ENCODE measurements at places on chromosomes 13 and 19.

DNA sequence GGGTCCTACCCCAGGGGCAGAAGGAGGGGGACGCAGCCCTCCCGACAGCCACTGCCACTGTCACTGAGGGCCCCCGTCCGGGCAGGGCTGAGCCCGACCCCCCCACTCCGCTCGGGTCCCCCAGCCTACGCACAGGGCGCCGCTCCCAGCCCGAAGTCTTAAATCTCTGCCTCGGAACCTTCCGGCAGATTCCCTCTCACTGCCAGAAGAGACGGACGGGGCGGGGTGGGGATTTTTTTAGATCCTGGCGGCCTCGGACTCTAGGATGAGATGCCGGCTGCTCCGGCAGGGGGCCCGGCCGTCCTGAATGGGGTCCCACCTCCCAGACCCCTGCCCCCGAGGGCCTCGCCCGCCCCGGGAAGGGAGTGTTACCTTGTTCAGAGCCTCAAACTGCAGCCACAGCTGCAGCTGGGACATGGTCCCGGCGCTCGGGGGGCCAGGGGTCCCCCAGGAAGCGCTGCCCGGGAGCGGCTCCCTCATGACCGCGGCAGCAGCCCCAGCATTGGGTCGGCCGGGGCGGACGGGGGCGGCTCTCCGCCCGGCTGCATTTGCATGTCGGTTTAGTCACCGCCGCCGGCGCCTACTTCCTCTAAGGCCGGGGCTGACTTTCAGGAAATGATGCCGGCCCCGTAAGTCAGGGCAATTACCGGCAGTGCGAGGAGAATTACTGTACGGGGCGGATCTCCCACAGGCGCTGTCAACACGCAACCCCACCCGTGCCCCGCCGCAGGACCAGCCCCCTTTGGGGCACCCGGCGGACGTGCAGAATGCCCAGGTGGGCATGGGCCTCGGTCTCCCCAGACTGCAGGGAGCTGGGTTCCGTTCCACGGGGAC is 28.1 kb downstream of the GPX4 start:
- DNase-seq = peak; percentile 17

GRCh38 chr19:1968279-1969175 is 27.6 kb downstream of the CSNK1G2 start:
- no peak for DNase-seq

GRCh38 chr19:30692879-30693503 is 320.8 kb downstream of the ZNF536 start:
- no peak for DNase-seq

- no peak for DNase-seq
These were observed 233.6 kb downstream of the PCDH9 start for GRCh38 chr13:66996503-66996902.

GRCh38 chr19:57815247-57816075 is 748 bp upstream of the ZNF552 start:
- DNase-seq = no peak

DNA sequence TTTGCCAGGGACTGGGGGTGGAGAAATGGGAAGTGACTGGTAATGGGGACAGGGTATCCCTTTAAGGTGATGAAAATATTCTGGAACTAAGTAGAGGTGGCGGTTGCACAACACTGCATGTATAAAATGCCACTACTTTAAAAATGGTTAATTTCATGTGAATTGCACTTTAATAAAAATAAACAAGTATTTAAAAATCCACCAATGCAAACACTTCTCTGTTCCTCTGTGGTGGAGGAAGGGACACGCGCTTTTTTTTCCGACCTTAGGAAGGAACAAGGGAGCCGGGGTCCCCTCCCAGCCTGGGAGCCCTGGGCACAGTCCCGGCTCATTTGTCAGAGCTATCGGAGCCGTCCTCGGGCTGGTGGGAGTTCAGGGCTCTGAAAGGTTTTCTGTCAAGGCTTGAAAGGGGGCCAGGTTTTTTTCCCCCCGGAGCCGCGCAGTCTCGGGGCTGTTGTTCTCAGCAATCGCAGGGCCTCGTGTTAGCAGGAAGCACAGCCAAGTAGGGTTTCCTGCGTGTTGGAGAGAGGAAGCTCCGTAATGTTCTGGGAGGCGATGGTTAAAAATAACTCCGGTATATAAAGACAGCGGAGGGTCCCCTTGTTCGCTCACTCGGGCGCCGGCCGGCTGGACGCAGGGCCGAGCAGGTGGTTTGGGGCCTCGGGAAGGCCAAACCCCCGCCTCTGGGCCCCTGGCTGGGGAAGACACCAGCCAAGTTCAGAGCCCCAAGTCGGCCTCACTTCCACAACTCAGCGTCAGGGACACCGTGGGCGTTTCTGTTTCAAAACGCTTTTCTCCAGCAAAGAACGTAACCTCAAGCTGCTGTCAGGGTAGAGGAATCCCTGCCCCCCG is 41.2 kb upstream of the KLF2 start:
- DNase-seq = peak; percentile 16

DNA sequence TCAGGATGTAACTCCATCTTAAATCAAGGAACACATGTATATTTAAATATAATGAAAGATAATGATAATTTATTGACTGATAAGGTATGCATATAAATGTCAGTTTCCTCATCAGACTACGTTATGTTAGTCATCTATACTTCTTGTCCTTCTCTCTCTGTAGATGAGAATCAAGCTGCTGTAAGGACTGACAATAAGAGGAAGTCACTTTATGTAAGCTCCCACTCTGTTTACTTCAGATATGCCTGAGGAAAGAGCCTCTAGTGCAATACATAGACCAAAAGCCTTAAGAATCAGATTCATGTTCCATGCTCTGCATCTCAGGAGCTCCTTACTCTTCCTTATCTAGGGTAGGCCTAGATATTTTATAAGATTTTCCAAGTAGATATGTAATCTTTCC is 9.6 kb upstream of the SLITRK6 start:
- DNase-seq = no peak

GRCh38 chr19:29831041-29831548 is 19.3 kb downstream of the CCNE1 start:
- DNase-seq = no peak

DNA sequence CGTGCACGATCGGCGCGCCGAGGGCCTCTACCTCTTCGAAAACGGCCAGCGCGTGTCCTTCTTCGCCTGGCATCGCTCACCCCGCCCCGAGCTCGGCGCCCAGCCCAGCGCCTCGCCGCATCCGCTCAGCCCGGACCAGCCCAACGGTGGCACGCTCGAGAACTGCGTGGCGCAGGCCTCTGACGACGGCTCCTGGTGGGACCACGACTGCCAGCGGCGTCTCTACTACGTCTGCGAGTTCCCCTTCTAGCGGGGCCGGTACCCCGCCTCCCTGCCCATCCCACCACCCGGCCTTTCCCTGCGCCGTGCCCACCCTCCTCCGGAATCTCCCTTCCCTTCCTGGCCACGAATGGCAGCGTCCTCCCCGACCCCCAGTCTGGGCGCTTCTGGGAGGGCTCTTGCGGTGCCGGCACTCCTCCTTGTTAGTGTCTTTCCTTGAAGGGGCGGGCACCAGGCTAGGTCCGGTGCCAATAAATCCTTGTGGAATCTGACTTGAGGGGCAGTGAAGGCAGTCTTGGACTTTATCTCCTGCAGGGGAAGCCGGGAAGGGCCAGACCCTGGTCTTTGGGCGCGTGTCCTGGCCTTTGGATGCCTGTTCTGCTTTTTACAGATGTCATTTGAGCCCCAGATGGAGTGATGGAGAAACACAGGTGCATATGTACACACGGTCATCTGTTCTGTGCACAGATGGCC is 2.2 kb downstream of the CLEC11A start:
- DNase-seq = no peak

GRCh38 chr13:80362481-80362880 is 21.6 kb upstream of the SPRY2 start:
- DNase-seq = no peak

GRCh38 chr13:106560821-106561220 is 7.1 kb downstream of the ARGLU1 start:
- DNase-seq = no peak

DNA sequence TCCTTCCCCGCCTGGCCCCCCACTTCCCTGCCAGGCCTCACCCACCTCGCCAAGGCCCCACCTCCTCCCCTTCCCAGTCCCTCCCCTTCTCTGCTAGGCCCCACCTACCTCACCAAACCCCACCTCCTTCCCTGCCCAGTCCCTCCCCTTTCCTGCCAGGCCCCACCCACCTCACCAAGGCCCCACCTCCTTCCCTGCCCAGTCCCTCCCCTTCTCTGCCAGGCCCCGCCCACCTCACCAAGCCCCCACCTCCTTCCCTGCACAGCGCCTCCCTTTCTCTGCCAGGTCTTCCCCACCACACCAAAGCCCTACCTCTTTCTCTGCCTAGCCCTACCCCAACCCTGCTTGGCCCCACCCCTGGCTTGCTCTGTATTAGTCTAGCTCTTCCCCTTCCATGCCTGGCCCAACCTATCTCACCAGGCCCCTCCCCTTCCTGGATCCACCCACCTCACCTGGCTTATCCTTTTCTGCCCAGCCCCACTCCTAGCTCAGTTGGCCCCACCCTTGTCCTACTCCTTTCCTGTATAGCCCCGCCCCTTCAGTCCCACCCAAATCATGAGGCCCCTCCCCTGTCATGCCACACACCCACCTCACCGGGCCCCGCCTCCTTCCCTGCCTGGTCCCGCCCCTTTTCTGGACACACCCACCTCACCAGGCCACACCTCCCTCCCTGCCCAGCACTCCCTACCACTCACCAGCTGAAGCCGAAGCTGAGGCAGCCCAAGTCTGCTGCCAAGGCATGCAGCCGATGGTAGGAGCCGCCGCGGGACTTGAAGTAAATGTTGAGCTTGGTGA is 16.2 kb downstream of the CERS1 start:
- peak; percentile 70 for DNase-seq

- DNase-seq = peak; percentile 63
These were observed 166.8 kb downstream of the DCT start for GRCh38 chr13:94312511-94313216.

All from DMS153 (cell line).